Stimulated activated CD8-positive, alpha-beta memory T cell treated with anti-CD3 and anti-CD28 coated beads, Interleukin-4, amount 100 ng/mL, for 48 hours (primary cell): ENCODE measurements at places on chromosomes 13 and 19.

DNA sequence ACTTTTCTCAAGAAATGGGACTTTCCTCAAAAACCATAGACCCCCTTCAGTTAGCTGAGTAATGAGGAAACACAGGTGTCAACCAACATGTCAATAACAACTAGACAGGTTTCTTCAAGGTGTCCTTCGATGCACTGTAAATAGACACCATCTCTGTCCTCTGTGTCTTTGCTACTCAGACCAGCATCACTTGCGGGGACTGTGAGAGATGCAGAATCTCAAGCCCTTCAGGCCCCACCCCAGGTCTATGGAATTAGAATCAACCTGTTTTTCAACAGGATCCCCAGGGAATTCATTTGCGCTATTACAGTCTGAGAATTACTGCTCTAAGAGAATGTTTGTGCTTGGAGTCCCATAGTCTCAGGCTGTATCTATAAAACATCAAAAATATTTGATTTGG lies 469.9 kb downstream of the COG6 start:
- no peak for DNase-seq

GRCh38 chr13:100542826-100543156 lies 45.8 kb downstream of the GGACT start:
- no peak for DNase-seq

DNA sequence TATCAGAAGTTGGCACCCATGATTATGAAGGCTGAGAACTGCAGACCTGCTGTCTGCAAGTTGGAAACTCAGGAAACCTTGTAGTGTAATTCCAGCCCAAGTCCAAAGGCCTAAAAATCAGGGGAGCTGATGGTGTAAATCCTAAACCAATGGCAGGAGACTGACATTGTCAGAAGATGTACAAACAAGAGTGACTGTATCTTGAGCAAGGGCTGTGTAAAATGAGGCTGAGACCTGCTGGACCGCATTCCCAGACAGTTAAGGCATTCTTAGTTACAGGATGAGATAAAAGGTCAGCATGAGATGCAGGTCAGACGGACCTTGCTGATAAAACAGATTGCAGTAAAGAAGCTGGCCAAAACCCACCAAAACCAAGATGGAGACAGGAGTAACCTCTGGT lies 147.7 kb downstream of the COG6 start:
- DNase-seq: no peak

DNA sequence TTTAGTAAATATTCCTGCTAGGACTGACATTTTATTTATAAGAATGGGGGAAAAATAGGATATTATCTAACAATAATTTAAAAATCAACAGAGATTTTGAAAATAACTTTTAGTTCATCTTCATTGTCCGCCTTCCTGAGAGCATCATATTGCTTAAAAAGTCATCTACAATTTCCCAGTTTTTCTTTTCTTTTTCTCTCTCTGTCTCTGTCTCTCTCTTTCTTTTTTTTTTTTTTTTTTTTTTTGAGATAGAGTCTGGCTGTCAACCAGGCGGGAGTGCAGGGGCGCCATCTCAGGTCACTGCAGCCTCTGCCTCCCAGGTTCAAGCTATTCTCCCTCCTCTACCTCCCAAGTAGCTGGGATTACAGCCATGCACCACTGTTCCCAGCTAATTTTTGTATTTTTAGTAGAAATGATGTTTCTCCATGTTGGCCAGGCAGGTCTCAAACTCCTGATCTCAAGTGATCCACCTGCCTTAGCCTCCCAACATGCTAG lies 276.3 kb downstream of the DACH1 start:
- no peak for DNase-seq

DNA sequence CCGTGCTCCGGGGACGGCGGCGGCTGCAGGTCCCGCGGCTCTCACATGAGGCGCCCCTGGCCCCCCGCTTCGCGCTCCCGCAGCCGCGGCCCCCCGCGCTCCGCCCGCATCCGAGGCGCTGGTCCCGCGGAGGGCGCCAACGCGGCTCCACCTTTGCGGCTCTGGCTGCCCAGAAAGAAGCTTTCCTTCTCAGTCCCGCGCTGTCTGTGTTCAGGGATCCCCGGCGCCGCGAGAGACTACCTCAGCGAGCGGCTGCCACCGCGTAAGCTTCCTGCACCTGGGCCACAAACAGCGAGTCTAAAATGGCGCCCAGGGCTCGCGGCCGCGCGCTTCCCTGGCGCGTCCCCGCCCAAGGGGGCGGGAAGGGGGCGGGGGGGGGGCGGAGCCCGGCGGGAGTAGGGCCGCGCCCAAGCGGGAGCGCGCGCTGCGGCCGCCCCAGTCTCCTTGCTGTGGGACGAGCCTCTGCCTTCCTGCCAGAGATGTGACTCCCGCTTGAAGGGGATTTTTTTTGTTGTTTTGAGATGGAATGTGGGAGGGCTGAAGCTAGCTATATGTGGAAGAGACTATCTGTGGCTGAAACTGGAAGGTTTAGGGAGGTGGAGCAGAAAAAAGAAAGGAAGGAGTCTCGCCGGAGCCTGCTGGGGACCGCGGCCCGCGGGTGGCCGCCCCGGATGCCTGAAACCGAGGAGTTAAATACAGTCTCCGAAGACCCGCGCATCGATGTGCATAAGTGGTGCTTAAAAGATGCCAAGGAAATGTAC lies at the start of gene FBXL3:
Gene FBXL3, minus strand, starts transcription at position 299 of the 761 bp plus-strand sequence. CDS start 5,299 bp downstream, outside the sequence.
- DNase-seq: peak; percentile 83

DNA sequence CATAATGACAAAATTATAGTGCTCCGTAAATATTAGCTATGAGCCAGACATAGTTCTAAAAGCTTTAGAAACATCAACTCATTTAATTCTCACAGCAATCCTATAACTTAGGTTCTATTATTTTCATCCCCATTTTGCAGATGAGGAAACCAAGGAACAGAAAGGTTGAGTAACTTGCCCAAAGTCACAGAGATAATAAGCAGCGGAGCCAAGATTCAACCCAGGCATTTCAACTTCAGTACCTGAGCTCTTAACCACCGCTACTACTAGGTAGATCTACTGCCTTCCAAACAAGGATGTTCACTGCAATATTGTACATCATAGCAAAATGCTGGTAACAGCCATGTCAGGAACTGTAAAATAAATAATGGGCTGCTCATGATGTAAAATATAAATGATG lies 39.9 kb downstream of the ELF1 start:
- no peak for DNase-seq

- DNase-seq: peak; percentile 27
Measured at GRCh38 chr13:99970651-99971575, 654 bp downstream of the ZIC5 start.
